ENCODE measurements at places on chromosomes 11 and 22.
A peak's percentile ranks its signal among the peaks of the same experiment; 100 is the strongest.

DNA sequence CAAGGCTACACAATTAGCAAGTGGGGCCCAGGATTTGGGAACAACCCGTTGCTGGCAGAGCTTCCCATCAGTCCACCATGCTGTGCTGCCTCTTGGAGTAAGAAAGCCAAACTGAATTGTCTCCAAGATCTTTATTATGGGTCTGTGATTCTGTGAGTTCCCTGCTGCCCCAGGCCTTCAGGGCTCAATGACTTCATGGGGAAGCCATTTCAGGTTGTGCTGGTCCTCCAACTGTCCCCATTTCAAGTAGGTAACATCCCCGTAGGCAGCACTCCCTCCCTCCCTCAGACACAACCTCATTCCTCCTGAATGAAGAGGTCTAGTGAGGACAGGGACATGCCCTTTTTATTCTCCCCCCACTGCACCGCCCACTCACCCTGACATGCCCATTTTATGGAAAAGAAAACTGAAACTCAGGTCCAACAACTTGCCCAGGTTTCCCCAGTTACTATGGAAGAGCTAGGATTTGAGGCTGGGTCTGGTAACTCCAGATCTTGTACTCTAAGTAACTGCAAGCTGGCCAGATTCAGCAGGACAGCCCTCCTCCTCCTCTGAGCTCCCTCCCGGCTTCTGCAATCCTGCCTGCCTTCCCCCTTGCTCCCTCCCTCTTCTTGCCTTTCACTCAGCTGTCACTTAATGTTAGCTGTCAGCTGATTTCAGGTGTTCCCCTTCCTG is 8.2 kb upstream of the YWHAH start:
- no peak for DNase-seq

- no peak for DNase-seq
Measured at GRCh38 chr22:37288521-37288920, 6.2 kb downstream of the CYTH4 start.

DNA sequence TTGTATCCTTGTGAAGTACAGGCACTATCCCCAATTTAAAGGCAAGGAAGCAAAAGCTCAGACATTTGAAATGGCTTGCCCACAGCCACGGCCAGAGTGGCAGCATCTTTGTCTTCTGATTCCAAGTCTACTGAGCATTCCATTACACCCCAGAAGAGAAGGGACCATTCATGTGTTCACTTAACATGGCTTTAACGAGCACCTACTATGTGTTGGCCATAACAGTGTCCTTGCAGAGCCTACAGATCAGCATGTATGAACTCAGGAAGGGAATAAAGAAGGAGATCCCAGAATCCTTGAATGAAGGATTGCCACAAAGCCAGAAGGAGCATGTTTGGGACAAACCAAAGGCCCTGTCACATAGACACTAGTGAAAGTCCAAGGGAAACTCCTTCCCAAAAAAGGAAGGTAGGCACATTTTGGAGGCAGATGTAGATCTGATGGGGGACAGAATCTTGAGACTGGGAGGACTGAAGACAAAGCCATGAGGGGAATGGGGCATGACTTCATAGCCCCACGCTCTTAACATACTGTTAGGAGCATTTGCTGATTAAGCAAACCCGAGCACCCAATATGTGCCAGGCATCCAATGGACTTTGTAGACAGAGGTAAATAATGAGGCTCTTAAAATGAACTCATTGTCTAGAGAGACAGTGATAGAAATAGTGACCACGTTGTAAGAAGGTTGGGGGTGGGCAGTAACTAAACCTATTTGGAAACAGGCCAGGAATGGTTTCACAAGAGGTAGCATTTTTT is 54.9 kb downstream of the P4HA3 start:
- DNase-seq: no peak

DNA sequence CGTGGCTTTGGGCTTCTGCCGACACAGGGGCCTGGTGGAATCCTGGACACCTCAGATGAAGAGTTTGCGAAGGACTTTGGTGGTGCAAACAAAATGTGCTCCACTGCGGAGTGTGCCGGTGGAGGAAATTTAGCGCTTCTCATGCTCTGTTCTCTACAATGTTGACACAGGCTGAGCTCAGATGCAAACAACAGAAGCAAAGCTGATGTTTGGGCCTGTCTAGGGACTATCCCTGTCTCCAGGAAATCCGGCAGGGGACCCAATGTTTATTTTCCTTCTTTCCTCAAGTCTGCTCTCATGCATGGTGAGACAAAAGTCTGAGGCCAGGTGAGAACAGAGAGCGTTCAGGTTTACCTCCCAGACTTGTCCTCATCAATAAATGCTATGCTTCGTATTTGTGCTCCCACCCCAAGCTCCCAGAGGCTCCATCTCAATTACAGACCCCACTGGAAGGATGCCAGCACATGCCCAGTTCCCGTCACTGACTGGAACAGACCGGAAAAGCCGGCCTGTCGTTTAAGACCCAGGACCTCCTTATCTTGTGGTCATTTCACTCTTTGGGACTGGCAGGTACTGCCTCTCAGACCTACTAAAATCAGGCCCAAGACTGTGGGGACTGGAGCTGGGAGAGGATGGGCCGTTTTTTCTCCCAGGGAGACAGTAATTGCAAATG is 105.7 kb upstream of the B3GAT1 start:
- DNase-seq: no peak

- DNase-seq: peak; percentile 70
Measured at GRCh38 chr11:48172818-48173609, 43.6 kb upstream of the OR4B1 start.

DNA sequence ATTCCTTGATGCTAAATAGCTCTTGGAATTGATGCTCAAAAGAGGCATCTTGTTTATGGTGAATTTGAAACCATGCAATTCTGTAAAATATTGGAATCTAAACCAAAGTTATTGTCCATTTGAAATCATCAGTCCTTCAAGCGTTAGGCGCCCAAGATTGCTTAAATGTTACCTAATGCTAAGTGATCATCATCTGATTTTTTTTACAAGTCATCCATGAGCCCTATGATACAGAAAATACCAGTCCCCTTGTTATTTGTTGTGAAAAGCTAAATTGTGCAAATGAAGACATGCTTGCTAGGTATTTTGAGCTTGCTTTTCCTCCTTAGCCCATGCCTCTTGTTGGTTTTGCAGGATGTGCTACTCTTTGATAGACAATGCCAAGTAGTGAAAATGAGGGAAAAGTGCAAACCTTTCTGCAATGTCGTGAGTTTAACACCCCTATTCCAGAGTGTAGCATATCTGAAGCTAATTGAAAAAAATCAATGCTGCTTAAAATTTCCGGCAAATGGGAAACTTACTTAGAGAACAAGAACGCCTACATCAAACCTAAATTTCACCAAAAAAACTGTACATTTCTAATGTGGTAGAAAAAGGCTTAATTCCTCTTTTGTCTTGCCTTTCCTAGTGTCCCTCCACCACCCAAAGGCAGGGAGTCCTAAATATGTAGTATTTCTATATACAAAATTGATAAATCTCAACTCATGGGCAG is 1.9 kb downstream of the GRK3 start:
- DNase-seq: no peak

GRCh38 chr22:46148816-46149511 is 1.4 kb upstream of the PPARA start:
- no peak for DNase-seq

GRCh38 chr11:31045335-31045734 is 324.2 kb downstream of the DCDC1 start:
- DNase-seq: no peak

GRCh38 chr22:38652859-38653258 is 3.3 kb downstream of the FAM227A start:
- peak; percentile 10 for DNase-seq

DNA sequence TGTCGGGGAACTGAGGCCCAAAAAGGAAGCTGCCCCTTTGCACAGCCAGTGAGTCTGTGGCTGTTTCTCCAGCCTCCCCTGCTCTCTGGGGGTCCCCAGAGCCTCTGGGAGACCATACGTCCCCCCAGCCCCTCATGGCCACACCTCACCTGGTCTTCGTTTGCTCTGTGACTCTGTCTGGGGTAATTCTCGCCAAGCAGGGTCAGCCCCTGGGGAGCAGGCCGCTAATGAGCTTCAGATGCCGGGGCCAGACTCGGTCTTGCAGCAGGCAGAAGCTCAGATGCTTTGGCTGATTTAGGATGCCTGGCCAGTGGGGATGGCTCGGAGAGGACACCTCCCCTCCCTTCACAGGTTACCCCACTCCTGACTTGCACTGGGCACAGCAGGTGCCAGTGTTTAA is 24.1 kb upstream of the WNT11 start:
- no peak for DNase-seq

- no peak for DNase-seq
Measured at GRCh38 chr22:41561335-41561734, 525 bp downstream of the CSDC2 start.

DNA sequence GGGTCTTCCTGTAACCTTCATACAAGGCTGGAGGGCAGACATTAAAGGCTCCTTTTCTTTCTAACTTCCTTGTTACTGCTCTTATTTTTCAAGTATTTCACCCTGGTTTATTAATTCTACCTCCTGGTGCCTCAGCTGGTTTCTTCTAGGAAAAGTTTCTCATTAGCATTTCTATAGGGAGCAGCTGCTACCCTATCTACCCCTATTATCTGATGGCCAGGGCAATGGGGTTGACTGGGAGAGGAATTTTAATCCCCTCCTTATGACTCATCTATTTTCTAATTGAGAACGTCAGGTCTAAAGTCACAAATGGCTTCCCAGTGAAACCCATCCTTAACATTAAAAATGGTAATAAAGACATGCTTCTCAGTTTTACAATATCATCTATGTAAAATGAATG is 5.0 kb downstream of the MAP6 start:
- DNase-seq: no peak

DNA sequence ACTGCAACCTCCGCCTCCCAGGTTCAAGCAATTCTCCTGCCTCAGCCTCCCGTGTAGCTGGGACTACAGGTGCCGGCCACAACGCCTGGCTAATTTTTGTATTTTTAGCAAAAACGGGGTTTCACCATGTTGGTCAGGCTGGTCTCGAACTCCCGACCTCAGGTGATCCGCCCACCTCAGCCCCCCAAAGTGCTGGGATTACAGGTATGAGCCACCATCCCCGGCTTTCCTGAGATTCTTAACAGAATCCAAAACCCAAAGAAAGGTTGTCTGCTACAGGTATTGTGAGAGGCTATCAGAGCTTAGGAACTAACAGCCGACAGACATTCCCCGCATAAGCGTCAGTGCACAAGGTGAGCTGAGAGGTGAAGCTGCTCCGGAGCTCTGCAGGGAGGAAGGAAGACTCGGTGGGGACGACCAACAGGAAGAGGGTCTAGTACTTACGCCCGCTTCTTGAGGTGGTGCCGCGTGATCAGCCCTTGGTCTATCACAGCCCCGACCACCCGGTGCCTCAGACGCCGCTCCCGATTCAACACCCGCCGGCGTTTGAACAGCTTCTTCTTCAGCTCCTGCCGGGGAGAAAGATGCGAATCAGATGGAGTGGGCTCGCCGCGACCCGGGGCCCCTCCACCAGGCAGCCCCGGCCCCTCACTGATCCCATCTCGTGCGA is 470 bp downstream of the C11orf98 start:
- peak; percentile 71 for DNase-seq

DNA sequence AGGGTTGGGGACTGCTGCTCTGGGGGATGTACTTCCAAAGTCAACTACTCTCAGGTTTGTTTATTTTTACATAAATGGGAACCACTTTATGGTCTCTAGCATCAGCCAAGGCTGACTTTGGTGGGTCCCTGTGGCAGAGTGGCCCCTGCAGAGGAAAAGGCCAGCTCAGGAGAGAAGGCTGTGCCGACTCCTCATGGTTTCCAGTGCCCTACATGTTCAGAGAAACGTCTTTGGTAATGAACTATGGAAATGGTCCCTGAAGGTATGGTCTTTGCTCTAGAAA is 3.0 kb upstream of the ZDHHC8 start:
- no peak for DNase-seq

DNA sequence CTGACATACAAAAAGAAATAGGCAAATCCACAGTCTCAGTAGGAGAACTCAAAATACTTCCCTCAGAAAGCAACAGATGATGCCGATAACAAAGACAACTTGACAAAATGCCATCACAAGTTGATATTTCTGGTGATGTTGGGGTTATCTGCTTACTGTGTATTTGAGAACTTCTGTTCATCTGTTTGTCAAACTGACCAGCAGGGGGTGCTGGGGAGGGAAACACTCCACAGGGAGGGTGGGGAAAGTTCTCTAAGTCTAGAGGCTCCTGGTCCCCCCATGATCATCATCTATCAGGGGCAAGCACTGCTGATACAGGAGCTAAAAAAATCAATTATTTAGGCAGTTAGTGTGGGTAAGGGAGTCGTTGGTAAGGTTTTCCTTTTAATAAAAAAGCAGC is 19.2 kb downstream of the GLYATL1 start:
- peak; percentile 48 for DNase-seq

- no peak for DNase-seq
Measured at GRCh38 chr11:46356924-46357482, 9.7 kb downstream of the DGKZ start.

DNA sequence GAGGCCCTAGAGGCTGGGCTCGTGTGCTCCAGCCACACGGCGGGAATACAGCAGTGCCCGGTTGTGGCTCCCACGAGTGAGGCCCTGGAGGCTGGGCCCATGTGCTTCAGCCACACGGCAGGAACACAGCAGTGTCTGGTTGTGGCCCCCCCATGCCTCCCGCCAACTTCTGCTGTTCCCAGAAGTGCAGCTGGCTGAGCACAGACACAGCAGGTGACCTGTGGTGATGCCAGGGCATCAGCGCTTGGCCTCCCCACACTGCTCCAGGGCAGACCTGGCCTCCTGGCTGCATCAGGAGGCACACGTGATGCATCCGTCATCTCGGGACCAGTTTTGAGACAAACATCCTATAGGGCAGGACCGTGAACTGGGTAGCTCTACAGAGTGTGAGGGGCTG is 110.3 kb downstream of the KCNQ1OT1 start:
- no peak for DNase-seq

DNA sequence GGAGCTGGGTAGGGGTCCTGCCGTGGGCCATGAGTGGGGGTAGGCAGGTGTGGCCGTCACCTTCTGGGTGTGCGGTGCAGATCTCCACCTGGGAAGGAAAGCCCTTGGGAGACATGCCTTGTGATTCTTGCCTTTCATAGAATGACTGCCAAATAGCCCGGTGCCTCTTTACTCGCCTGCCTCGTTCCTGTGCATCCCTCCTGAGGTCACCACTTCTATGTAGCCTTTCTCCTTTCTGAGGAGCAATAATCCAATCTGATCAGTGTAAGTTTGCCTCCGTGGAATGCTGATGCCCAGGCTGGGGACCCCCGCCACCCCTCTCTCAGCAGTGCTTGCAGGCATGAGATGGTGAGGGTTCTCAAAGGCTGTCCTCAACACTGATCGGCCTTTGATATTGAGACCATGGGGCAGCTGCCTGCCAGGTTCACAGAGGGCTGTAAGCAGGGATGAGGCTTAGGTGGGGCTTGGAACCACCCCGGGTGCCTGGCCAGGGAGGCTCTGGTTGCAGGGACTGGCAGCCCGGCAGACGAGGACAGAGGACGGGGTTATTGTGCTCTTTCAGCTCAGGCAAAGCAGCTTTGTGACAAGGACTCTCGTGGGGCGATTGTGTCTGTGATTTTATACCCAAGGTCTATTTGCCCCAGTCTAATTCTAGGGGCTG is 86.1 kb upstream of the WNT7B start:
- peak; percentile 19 for DNase-seq

Data from Caco-2 (cell line).